ENCODE measurements at places on chromosomes 5 and 9. TPM values are rescaled to one million over a fixed set of nuclear protein-coding genes. Genes with fewer than 3 reads are reported as not detected.

- no peak for DNase-seq
These were observed 756.0 kb upstream of the C9orf72 start for GRCh38 chr9:28329323-28329722.

- DNase-seq: no peak
These were observed 100.7 kb downstream of the CWC27 start for GRCh38 chr5:64869419-64869818.

- no peak for DNase-seq
These were observed 50.9 kb downstream of the ZNF474 start for GRCh38 chr5:122180146-122180712.

DNA sequence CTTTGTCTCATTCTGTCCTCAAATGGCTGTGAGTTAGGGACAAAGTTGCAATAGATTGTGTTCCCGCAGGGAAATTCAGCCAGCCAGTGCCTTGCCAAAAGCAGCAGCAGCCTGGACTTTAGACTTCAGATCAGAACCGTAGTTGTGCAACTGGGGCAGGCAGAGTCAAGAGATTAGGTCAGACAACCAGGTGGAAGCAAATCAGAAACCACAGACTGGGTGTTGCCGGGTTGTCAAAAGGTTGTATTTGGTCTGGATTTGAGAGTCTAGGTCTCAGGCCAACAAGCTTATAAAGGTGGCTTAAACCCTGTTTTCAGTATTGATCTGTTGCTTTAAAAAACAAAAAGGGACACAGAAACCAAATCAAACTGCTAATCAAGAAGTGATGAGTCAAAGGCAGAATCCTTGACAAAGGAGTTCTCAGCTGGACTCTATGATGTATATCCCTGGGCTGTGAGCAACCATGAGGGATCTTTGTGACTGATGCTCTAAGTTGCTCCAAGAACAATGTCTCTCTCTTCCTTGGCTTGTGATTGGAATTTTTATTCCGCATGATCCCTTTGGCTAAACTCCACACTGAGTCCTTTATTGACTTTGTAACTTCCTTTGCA lies 20.9 kb downstream of the RFK start:
- peak; percentile 81 for DNase-seq

GRCh38 chr9:97820373-97820772 lies 32.7 kb upstream of the FOXE1 start:
- DNase-seq: no peak

- no peak for DNase-seq
These were observed 263.5 kb downstream of the SLIT3 start for GRCh38 chr5:169037466-169037865.

DNA sequence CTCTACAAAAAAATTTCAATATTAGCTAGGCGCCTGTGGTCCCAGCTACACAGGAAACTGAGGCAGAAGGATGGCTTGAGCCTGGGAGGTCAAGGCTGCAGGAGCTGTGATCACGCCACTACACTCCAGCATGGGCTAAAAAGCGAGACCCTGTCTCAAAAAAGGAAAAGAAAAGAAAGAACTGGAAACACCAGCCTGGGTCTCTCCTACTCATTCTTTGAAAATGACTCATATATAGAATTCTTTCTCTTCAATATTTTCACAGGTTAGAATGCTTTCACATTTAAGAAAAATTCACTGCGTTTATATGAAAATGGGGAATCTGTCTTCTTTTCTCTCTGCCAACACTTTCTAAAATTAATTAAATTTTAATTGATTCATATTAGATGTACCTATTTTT lies 115.6 kb downstream of the TRPM6 start:
- no peak for DNase-seq

DNA sequence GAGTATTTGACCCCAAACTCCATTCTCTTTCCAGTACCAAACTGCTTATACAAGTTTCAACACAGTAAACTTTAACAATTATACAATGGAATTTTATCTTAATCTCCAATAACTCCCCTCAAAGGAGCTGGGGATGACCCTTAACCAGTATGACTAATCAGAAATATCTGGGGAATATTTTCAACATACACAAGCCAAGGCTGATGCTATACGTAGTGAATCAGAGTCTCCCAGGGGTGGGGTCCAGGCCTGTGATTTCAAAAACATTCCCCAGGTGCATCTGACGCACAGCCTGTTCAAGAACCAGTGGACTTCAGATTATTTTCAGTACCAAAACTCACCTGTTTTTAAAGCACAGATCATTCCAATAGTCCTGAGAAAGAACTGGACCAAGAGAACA lies 11.8 kb upstream of the SEMA5A start:
- DNase-seq: no peak

GRCh38 chr5:44360919-44361318 lies 28.3 kb downstream of the FGF10 start:
- no peak for DNase-seq

DNA sequence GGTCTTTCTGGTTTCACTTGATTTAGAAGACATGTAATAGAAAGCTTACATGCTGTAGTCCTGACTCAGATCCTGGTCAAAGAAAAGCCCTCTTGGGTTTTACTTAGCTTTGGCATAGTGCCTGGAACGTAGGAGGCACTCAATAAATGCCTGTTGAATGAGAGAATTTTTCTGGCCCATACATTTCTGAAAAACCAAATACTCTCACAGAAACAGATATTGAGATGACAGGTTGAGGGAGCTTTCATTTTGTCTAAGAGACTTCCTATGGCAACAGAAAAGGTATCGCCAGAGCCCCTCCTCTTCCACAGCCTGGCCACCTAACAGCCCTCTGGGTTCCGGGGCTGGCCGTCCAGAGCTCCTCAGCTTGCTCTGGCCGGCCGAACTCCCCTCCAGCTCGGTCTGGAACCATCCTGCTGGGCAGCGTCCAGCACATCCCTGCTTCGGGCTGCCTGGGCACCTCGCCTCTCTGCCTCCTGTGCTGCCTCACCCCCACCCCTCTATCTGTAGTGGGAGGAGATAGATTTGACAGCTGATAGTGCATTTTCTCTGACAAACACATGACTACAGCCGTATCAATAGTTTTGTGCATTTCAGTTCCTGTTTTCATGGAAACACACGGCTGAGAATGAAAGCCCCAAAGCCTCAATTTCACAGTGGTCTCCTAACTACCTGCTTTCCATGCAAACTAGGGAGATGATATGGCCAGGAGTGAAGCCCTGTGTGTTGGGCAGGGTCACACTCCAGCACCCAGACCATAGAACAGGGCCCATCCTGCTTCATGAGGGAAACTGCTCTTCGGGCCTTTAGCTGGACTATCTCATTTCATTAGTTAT lies 1.1 kb downstream of the IL4 start:
- no peak for DNase-seq

DNA sequence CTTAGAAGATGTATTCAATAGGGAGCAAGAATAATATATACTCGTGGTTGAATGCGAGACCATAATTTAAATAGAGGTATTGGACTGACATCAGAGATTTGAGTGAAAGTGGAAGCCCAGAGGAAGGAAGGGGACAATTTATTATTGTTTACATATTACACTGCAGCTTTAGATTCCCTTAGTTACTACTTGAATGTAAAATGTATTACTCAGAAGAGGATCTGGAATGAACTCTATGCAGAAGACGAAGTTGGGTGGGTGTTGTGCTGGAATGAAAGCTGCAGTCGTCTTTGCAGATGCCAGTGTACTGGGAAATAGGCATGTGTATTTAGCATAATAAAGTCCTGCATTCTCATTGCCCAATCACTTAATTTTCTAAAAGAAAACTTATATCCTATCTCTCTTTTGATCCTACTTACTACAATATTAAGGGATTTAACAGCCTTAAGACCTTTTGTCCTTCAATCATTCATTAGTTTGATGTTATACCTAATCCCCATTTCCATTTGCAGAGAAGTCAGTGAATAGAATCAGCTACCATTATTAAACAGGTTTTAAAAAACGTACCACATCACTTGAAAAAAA lies 570.7 kb upstream of the WWC1 start:
- no peak for DNase-seq

- no peak for DNase-seq
These were observed 540.2 kb downstream of the CETN3 start for GRCh38 chr5:89869346-89869745.

- no peak for DNase-seq
These were observed 6.3 kb upstream of the IRX2 start for GRCh38 chr5:2757563-2758351.

- no peak for DNase-seq
These were observed 198.1 kb upstream of the WWC1 start for GRCh38 chr5:168093200-168093910.

DNA sequence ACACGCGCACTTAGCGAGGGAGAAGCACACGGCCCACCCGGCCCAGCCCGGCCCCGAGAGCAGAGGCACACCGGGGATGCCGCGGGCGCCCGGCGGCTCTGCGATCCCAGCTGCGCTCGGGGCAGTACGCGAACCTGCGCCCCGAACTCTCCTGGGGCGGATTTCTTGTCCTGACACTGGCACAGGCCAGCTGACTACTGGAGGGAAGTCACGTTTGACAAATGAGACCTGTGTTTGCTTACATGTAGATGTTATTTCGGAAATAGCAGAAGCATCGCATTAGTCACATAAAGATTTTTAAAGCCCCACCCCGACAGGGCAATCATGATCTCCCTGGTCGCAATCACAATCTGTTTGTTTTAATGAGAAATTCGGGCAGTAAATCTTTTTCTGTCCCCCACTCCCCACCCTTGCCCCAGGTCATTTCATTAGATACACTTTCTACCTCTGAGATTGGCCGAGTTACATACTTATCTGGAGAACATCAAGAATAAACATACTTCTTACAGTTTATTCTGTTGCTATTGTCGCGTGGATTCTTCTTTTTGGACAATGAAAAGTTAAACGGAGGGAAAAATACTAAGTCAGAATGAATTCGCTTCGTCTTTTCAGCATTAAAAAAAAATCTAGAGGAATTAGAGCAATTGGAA lies 518.9 kb downstream of the CTNND2 start:
- no peak for DNase-seq

- DNase-seq: no peak
These were observed 654 bp downstream of the ADAMTS2 start for GRCh38 chr5:179344431-179345182.

- DNase-seq: no peak
These were observed 188.8 kb downstream of the COMMD10 start for GRCh38 chr5:116273448-116274242.

DNA sequence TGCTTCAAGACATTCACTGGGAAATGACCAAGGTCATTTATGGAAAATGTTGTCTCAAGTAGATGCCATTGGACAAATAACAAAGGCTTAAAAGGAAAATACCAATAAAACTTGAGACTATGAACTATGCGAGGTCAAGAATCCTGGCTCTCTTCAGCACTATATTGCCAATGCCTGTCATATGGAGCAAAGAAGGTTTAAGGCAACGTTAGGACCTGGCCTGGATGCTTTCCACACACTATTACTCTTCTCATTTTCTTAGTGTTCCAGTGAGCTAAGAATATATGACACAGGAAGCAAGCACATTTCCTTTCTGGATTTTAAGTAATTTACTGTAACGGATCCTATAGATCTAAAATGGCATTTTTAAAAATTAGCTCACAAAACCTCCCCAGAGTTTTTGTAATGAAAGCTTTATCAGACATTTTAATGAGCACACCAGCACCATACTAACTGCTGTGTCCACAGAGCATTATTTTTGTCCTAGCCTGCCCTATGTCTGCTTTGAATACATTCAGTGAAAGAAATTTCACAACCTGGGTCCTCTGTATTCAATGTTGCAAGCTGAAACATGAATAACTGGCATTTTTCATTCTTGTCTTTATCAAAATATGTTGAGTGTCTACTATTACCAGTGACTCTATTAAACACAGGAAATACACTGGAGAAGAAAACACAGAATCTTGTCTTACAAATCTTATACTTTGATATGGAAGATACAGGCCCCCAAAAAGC lies 315.6 kb downstream of the CETN3 start:
- DNase-seq: no peak

- no peak for DNase-seq
These were observed 90.0 kb upstream of the POU5F2 start for GRCh38 chr5:93831449-93831848.

DNA sequence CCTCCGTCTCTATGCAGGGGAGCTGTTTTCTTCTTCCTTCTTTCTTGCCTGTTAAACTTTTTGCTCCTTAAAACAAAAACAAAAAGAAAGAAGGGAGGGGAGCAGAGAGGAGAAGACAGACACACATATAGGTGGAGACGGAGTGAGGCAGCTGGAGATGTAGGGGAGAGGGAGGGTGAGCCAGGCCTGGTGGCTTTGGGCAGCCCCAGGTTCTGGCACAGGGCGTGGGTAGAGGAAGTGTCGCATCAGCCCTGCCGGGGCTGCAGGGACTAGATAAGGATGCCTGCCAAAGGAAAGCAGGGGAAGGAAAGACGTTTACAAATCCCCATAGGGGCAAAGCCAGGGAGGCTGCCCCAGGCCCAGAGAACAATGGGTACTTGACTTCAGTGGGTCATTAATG lies 38.7 kb upstream of the PTGS1 start:
- DNase-seq: no peak

DNA sequence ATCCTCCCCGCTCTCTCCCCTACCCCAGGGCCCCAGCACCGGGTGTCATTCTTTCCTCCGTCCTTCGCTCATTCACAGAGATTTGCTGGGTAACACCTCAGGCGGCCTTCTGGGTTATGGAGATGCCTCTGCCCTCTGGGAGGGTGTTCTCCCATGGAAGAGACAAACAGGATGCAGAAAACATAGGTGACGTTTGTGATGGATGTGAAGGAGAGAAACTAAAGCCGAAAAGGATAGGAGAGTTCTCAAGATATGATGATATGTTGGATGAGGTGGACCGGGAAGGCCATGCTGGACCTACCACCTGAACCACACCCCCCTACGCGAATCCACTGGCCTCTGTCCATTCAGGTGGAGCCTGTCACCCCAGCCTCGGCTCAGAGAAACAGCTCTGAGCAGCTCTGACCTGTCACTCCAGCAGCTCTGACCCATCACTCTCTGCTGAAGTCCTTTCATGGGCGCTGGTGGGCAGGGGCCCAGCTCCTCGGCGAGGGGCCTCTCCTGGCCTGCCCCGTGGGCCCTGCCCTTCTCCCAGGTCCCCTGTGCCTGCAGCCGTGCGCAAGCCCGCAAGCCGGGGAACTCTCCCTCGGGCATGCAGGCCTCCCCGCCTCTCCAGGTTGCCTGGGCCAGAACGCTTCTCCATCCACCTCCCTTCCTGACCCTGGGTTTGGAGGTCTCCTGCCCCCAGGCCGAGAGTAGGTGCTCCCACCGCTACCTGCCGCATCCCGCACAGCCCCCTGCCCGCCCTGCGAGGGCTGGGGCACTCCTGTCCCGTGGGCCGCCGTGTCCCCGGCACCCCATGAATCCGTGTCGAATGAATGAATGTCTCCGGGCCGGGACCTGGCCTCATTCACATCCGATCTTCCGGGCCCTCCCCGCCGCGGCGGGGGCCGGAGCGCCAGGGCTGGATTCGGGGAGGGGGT lies 717 bp upstream of the NCS1 start:
- no peak for DNase-seq

Gene CTXN3
- total RNA-seq: not detected

Gene SMIM33
- total RNA-seq: 0.64 TPM

Gene UBAC1
- total RNA-seq: 42.6 TPM

Gene FBXL7
- total RNA-seq: 5.7 TPM

Gene IFNA13
- total RNA-seq: not detected

Gene FIBCD1
- 54.7 TPM for total RNA-seq

Gene FOXD4
- total RNA-seq: not detected

Gene UNC13B
- total RNA-seq: 52.1 TPM

Gene NIM1K
- 0.32 TPM for total RNA-seq

Gene ERBIN
- total RNA-seq: 109 TPM

Data from transverse colon (tissue), 4 donors.